ENCODE measurements at places on chromosomes 3 and 15.

DNA sequence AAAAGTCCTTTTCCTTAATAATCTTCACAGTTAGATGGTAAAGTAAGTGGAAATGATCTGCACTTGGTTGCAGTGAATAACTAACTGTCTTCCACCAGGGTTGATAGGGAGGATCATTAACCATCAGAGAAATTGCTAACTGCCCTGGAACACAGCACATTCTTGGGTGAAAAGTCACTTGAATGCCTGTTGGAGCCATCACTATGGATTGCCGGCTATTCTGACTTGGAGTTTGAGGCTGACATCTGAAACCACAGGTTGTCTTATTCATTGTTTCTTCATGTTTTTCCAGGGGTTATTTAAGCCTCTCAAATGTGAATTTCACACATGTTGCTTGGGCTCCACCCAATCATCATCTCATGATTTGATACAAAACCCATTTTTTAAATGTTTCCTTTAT is 901.4 kb downstream of the MCTP2 start:
- DNase-seq: no peak

DNA sequence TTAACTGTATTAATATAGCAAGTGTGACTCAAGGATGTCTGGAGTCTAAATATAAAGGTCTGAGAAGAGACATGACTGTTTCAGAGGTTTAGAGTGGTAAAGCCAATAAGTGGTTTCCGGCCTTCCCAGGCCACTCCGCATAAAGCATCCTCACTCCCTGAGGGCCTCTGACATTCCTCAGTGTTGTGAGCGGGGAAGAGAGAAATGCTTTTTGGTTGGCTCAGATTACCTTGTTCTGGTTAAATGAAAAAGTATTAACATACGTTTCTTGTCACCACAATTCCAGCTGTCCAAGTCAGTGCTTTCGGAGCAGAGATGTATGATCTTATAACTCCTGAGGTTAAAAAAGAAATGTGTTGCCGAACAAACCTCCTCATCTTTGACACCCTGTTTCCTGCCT is 103.8 kb downstream of the RBMS3 start:
- no peak for DNase-seq

DNA sequence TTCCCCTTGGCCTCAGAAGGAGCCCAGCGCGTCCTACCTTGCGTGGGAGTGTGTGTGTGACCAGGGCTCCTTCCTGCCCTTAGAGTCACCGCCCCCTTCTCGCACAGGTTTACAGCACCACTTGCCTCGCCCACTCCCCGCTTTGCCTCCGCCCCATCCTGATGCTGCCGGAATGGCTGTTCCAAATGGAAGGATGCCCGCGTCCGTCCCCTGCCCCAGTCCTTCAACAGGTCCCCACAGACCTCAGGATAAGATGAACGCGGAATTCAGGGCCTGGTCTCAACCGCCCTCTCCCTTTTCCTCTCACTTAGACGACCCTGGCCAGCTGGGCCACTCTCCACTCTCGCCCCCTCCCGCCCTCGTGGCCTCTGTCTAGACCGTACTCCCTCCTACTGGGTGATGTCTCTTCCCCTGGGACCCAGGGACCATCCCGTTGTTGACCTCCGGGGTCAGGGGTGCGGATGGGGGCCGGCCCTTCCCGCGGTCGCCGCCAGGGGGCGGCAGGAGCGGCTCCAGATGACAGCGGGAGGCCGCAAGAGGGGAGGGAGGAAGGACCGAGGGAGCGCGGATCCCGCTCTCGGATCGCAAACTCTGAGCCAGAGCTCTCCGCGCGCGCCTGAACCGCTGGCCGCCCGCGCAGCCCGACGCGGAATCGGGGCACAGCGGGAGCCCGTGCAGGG is at the start of gene THSD4:
Gene THSD4 (plus strand): TSS at position 585 of the 680 bp plus-strand sequence.
- peak; percentile 33 for DNase-seq

DNA sequence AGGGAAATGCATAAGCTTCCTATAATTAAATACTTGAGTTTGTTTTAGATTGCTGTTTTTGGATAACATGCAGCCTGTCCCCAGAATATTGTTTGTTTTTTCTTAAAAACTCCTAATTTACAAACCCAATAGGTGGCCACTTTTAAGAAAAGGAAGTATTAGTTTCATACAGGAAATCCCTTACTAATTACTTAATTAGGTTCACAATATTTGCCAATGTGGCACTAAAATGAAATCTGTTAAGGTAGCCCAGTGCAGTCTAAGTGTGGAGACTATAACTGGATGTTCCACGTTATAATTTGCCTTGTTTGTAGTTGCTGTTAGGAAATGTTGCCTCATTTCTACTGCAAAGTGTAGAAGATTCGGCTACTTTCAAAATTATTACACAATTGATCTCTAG is 195.8 kb downstream of the BBX start:
- no peak for DNase-seq

DNA sequence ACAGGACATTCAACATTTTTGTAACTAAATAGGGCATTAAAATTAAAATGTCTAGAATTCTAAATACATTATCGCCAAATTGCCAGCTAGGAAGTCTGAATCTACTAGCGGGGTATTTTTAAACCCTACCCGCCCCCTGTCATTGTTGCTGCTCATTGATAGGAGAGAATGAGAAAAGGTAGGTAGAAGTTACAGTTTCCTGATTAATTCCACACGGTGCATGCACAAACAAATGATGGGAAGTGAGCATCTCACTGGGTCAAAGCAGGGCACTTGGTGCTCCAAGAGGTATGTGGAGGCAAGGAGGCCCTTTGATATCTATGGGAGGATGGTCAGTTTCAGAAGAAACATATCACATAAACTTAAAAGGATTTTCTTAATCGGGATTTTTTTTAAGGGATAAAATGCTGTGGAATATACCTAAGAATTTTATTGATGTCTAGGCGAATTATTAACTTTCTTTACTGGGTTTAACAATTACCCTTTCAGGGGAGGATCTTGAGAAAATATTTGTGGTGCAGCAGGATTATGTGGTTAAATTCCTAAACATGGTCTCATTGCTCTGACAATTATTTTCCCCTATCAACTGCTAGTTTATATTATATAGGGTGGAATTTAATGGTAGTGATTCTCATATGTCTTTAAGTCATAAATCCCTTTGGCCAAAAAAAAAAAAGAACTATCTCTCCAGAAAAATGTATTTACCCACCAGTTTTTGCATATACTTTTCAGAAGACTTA is 236.0 kb upstream of the GOLGA6L4 start:
- no peak for DNase-seq

GRCh38 chr3:18443665-18444594 is 18.8 kb upstream of the SATB1 start:
- peak; percentile 33 for DNase-seq

DNA sequence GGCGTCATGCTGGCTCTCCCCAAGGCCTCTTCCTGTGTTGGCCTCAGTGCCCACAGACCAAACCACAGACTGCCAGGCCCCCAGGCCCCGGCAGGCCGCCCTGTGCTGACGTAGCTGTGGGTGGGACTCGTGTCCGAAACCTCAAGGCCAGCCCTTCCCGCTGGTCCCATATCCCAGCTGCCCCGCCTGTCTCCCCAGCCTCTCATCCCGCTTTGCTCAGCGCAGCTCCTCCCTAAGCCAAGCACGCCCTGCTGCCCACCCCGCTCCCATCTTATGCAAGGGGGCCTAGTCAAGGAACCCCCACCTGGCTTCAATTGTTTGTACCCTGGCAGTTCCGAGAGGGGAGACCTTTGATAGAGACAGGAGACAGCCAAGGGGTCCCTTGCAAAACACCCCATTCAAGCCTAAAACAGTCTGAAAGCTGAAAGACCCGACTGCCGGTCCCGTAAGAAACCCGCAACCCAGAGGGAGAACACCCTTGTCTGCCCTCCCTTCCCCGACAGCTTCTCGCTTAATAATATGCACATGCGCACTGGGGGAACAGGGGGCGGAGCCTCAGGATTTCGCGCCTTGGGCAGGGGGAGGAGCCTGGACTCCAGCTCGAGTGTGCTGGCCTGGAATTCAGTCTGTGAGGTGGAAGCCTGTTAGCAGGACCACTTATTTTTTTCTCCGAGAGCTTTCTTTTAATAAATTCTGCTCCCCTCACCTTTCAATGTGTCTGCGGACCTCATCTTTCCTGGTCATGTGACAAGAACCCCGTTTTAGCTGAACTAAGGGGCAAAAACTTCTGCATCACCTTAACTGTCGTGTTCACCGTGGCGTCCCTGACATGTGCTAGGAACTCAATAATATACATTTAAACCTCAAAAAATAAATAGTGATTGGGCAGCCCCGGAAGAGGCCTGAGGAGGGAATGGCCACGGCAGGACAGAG is 17.2 kb downstream of the TNFAIP8L3 start:
- peak; percentile 72 for DNase-seq

DNA sequence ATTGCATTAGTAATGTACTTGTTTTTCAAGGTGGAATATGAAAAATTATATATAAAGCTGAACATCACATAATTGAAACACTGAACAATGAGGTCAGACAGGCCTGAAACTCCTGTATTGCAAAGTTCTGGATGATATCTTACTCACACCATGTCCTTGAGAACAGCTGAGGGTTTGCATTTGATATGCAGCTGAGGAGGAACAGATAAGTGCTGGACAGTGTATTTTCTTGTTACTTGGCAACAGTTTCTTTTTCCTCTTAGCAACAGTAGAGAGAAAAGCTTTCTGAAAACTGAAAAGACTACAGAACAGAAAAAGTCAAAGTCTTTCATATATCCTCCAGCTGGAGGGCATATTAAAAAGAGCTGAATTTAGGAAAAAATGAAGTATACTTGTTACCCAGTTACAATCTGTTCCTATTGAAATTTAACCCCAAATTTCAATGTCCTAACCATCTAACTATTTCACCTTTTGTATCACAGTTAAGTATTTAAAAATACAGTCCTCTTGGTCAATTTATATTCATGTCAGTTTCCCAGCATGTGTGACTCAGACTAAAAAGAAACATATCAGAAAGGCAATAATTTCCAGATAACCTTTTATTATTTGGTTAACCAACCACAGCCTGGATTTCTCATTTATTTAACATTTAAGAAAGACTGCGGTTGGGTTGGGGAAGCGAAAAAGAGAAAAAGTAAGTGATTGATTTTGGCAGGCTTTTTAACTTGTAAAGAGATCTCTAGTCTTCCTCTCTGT is 733.0 kb upstream of the DPPA4 start:
- DNase-seq: no peak

DNA sequence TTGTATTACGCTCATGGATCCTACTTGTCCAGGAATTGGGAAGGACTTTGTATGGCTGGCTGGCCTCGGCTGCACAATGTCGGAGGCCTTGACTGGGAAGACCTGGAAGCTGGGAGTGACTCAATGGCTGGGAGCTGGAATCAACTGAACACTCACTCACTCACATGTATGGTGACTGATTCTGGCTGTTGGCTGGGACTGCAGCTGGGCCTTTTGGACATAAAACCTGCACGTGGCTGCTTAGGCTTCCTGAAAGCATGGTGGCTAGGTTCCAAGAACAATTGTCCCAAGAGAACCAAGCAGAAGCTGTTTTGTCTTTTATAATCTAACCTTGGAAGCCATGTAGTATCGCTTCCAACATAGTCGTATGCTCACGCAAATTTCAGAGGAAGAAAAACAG is 38.0 kb upstream of the CMTM8 start:
- no peak for DNase-seq

GRCh38 chr15:78739996-78740903 is 71.0 kb downstream of the ADAMTS7 start:
- no peak for DNase-seq

GRCh38 chr3:149186721-149187120 is 34.9 kb downstream of the CP start:
- no peak for DNase-seq

GRCh38 chr3:60154011-60154410 is 1097.2 kb downstream of the FHIT start:
- DNase-seq: no peak

GRCh38 chr15:88849376-88850072 is 45.8 kb downstream of the HAPLN3 start:
- no peak for DNase-seq

GRCh38 chr3:146223401-146224373 is 27.2 kb downstream of the PLSCR4 start:
- no peak for DNase-seq

DNA sequence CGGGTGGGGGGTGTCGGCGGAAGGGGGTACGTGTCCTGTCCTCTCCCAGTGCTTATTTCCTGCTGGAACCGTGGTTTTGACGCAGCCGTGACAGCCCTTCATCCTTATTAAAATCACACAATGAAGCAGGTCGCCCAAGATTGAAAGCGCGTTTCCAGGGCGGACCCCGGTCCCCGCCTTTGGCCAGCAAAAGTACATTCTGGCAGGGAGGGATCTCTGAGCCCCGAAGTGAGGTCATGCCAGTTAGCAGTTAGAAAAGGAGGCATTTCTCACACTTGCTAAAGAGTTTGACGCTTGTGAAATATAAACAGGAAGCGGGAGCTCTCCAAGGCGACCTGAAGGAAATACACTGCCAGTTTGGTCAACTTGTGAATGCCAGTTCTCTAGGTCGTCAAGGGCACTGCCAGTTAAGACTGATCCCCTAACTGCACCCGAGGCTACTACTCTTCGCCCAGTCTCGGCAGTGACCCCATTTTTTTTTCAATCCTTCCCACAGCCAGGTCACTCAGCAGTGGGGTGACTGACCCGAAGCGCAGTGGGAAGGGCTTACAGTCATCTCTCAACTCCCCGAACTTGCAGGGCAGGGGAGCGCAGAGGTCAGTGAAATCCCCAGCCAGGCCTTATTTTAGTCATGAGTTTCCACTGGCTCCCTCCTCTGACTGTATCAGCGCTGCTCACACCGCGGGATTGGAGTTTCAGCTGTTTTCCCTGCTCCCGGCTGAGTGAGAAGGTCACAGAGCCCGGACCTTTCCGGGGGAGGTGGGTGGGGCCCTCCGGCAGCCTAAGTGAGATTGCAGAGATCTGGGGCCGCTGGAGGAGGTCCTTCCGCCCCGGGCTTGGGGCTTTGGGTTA is 2.0 kb upstream of the BHLHE40 start:
- peak; percentile 91 for DNase-seq

- no peak for DNase-seq
Observed at GRCh38 chr3:117278424-117279190, 569.0 kb downstream of the TUSC7 start.

DNA sequence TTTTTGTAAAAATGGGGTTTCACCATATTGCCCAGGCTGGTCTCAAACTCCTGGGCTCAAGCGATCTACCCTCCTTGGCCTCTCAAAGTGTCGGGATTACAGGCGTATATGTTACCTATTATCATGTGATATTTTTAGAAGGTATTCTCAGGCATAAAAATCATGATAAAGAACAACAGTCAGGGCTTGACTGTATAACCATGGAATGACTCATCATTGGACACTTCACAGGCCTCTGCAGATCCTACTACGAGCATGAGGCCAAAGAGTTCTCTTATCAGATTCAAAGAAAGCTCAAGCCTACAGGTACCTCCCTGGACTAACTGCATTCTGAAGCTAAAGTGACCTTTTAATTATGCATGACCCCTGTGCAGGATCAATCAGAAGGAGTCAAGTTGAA is 91.7 kb upstream of the PRICKLE2 start:
- no peak for DNase-seq

GRCh38 chr3:196220587-196220986 is 4.3 kb downstream of the SLC51A start:
- DNase-seq: no peak
